Thyroid gland (tissue), 4 donors: ENCODE measurements at places on chromosomes 1 and 21.

DNA sequence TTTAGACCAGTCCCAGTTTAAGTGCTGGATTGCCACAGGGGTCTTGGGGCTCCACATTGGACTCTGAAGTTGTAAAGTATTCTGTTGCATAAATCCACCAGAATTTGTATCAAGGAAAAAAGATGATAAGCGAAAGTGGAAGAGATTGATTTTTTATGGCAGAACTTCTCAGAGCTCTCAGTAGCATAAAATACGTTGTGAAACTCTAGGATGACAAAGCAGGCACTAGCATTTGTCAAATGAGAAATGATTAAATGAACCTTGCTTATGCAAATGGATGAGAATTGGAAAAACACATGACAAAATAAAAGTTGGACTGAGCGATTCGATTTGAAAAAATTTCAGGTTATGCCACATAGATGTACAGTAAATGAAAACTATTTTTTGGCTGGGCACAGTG, 253.8 kb upstream of the RAB4A start:
- DNase-seq, result no peak
- H3K4me1 ChIP-seq, result peaks cover 11% of the 10 kb centered on the region
- no peak overlapping the region for H3K27ac ChIP-seq
- H3K27me3 ChIP-seq, result no peaks in the 10 kb centered on the region
- H3K36me3 ChIP-seq, result no peaks in the 10 kb centered on the region

GRCh38 chr1:61375082-61375880, 292.9 kb downstream of the NFIA start:
- no peak overlapping the region for H3K27ac ChIP-seq
- no peak overlapping the region for H3K4me3 ChIP-seq
- DNase-seq, result no peak
- H3K4me1 ChIP-seq, result no peaks in the 10 kb centered on the region
- no peaks in the 10 kb centered on the region for H3K36me3 ChIP-seq

DNA sequence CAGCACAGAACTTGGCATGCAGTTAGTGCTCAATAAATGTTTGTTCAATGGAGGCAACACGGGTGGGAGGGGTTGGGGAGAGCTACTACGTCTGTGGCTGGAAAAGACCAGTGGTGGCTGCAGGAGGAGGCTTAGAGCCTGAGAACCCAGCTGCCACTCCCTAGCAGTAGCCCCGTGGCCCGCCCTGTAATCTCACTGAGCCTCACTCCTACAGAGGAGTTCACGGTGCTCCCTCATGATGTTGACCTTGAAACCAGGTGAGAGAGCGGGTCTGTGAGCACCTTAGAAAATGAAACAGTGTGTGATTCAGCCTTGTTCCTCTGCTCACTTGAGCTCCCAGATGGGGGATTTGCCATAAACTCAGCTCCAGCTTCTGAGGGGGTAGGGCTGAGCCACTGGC, 299.6 kb downstream of the NPHP4 start:
- H3K4me1 ChIP-seq, result no peaks in the 10 kb centered on the region
- no peaks in the 10 kb centered on the region for H3K27me3 ChIP-seq
- H3K4me3 ChIP-seq, result no peak overlapping the region
- no peaks in the 10 kb centered on the region for H3K36me3 ChIP-seq
- DNase-seq, result no peak
- H3K27ac ChIP-seq, result no peak overlapping the region

- no peaks in the 10 kb centered on the region for H3K27me3 ChIP-seq
- H3K27ac ChIP-seq, result peak overlapping the region; percentile 82
- H3K4me3 ChIP-seq, result no peak overlapping the region
- DNase-seq, result peak; percentile 25
- H3K36me3 ChIP-seq, result no peaks in the 10 kb centered on the region
These were observed 74.6 kb upstream of the IPO9 start for GRCh38 chr1:201754353-201754752.
